Hepatocyte (in vitro differentiated cells): ENCODE measurements at places on chromosomes 6 and 20. TPM values are rescaled to one million over a fixed set of nuclear protein-coding genes. Genes with fewer than 3 reads are reported as not detected.

Gene BPIFB4
- not detected in 2 replicates for total RNA-seq

Gene PDYN
- total RNA-seq, result not detected in 2 replicates

GRCh38 chr20:25637247-25637646 lies 13.4 kb upstream of the NANP start:
- H3K4me1 ChIP-seq, result no peaks in the 10 kb centered on the region
- H3K27ac ChIP-seq, result no peak overlapping the region
- H3K36me3 ChIP-seq, result no peaks in the 10 kb centered on the region
- no peak for DNase-seq

GRCh38 chr6:39464067-39464466 lies 141.6 kb upstream of the KCNK16 start:
- no peaks in the 10 kb centered on the region for H3K4me1 ChIP-seq
- no peak for DNase-seq
- H3K4me3 ChIP-seq, result no peak overlapping the region
- H3K27me3 ChIP-seq, result no peaks in the 10 kb centered on the region

DNA sequence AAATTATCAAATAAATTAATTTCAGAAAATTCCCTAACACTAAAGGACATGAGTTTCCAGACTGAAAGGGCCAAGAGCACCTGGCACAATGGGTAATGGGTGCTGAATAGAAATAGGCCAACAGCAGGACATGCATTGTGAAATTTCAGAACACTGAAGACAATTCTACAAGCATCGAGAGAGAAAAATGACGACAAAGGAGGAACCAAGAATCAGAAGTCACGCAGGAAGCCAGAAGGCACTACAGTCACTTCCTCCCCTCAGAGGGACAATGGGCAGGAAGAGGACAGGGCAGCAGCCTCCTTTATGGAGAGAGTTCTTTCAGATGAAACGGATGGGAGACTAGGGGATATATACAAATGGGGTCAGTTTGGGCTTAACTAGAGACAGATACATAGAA lies 29.6 kb downstream of the PCNA start:
- no peak overlapping the region for H3K4me3 ChIP-seq
- no peak overlapping the region for H3K27ac ChIP-seq
- H3K36me3 ChIP-seq, result no peaks in the 10 kb centered on the region
- H3K27me3 ChIP-seq, result no peaks in the 10 kb centered on the region
- H3K4me1 ChIP-seq, result no peaks in the 10 kb centered on the region

Gene CGA
- total RNA-seq, result 35.5 and 43.8 TPM in 2 replicates

DNA sequence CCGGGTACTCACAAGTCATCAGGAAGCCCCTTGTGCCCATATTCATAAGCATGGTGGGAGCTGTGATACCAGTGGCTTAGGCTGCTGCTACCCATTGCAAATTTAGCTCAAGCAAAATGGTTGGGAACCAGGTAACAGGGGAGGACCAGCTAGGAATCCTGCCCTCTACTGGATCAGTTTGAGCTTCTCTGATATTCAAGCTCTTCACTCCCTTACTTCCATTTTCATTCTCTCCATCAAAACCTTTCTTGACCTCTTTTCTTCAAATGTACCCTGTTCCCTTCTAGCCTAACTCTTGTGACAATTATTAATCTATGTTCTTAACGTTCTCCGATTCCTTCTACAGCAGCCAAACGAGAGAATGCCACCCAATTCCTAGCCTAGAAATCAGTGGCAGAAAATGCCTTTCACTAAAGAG lies 9.7 kb downstream of the NOL7 start:
- H3K27me3 ChIP-seq, result no peaks in the 10 kb centered on the region
- peaks cover 3% of the 10 kb centered on the region for H3K36me3 ChIP-seq
- H3K4me1 ChIP-seq, result no peaks in the 10 kb centered on the region

Gene CD83
- total RNA-seq, result 3.9 and 6.2 TPM in 2 replicates
